ENCODE measurements at places on chromosomes 5 and 9. TPM values are rescaled to one million over a fixed set of nuclear protein-coding genes. Genes with fewer than 3 reads are reported as not detected.

GRCh38 chr5:89847743-89848142, 561.8 kb downstream of the CETN3 start:
- H3K27me3 ChIP-seq = no peaks in the 10 kb centered on the region
- no peaks in the 10 kb centered on the region for H3K4me1 ChIP-seq
- H3K27ac ChIP-seq = no peak overlapping the region
- H3K36me3 ChIP-seq = no peaks in the 10 kb centered on the region
- no peak overlapping the region for H3K4me3 ChIP-seq

GRCh38 chr5:119388619-119389190, 32.9 kb downstream of the TNFAIP8 start:
- H3K4me3 ChIP-seq = no peak overlapping the region
- H3K4me1 ChIP-seq = peaks cover 8% of the 10 kb centered on the region
- no peaks in the 10 kb centered on the region for H3K27me3 ChIP-seq
- no peak overlapping the region for H3K27ac ChIP-seq

GRCh38 chr9:109224751-109225150, 57.7 kb upstream of the FRRS1L start:
- H3K4me3 ChIP-seq = no peak overlapping the region
- no peaks in the 10 kb centered on the region for H3K27me3 ChIP-seq
- DNase-seq = no peak
- H3K27ac ChIP-seq = no peak overlapping the region
- no peaks in the 10 kb centered on the region for H3K4me1 ChIP-seq
- no peaks in the 10 kb centered on the region for H3K36me3 ChIP-seq

Gene DDX4
- polyA plus RNA-seq = not detected

Measured in aorta (tissue), 5 donors.